Ammon's horn (tissue), 1 donor: ENCODE measurements at places on chromosomes 12 and 14.

- no peak for DNase-seq
These were observed 146.4 kb upstream of the BTG1 start for GRCh38 chr12:92292016-92292415.

- peak; percentile 77 for DNase-seq
These were observed 87.4 kb downstream of the OTOGL start for GRCh38 chr12:80186727-80187217.

GRCh38 chr14:28482251-28483040 is 284.1 kb upstream of the FOXG1 start:
- DNase-seq: no peak

GRCh38 chr12:51390891-51391282 is 319 bp downstream of the GALNT6 start:
- peak; percentile 48 for DNase-seq

GRCh38 chr12:121678305-121678704 is 8.9 kb upstream of the MORN3 start:
- no peak for DNase-seq

DNA sequence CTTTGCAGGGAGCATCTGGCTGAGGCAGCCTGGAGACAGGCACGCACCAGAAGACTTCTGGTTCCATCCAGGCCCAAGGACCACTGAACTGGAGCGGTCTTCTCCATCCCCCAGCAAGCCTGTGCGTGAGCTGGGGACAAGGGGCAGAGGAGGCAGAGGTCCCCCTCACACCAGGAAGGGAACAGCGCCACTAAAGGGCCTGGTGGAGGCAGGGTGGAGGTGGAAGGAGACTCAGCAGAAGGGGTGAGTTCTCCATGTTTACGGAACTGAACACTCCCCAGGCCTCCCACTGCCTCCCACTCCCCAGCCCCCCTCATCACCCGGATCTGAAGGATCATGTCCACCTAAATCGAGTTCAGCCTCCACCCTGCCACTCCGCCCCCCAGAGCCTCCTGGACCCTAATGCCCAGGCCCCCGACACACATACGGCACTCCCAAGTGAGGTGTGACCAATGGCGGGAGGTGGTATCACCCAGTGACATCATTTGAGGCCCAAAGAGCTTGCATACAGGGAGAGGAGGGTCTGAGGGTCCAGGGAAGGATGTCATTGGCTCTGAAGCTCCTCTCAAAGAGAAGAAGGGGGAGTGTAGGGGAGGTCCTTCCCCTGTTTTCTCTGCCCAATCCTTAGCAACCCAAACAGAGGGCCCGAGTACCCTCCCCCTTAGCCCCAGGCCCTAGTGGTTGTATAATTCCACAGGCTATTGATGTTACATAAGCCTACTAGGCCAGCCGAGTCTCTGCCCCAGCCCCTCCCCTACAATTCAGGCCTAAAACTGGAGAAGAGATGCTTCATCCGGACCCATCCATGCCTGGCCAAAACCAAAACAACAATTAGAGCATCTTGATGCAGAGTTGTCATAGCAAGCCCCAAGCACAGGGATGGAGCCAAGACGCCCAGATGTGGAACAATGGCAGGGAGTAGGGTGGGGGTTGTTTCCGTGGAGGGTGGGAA is 1.0 kb downstream of the FAIM2 start:
- DNase-seq: peak; percentile 80
